ENCODE measurements at places on chromosomes 7 and 10. TPM values are rescaled to one million over a fixed set of nuclear protein-coding genes. Genes with fewer than 3 reads are reported as not detected.

Gene COL1A2
- 37.3 TPM for total RNA-seq

Gene PHYHIPL
- not detected for total RNA-seq

Gene HOXA4
- total RNA-seq, result 1.6 TPM

Gene NKX6-2
- total RNA-seq, result not detected

Gene SFXN4
- total RNA-seq, result 31.4 TPM

Gene PDZD7
- total RNA-seq, result 0.23 TPM

Gene ADAM12
- 0.55 TPM for total RNA-seq

Gene MGMT
- total RNA-seq, result 39.8 TPM

Gene ASIC3
- 1.8 TPM for total RNA-seq

Gene AGBL3
- total RNA-seq, result 0.46 TPM

Gene MIOS
- 19.5 TPM for total RNA-seq

Gene RAMP3
- total RNA-seq, result not detected

Gene GNAT3
- total RNA-seq, result not detected

Gene CTTNBP2
- total RNA-seq, result not detected

Gene HPS1
- 31.6 TPM for total RNA-seq

Gene ABLIM1
- 32.4 TPM for total RNA-seq

Gene AQP1
- not detected for total RNA-seq

Gene SSBP1
- 197 TPM for total RNA-seq

Gene PRRT4
- total RNA-seq, result 1.3 TPM

Gene NCF1
- 1.9 TPM for total RNA-seq

Gene GARIN1A
- not detected for total RNA-seq

Gene MDFIC
- 9.7 TPM for total RNA-seq

Gene LLCFC1
- total RNA-seq, result not detected

Gene GRID1
- not detected for total RNA-seq

Gene AKR1C2
- 7.4 TPM for total RNA-seq

Gene COL17A1
- total RNA-seq, result 1,665 TPM

Gene TRIM73
- 0.08 TPM for total RNA-seq

Gene UBE2H
- total RNA-seq, result 63.5 TPM

Gene MYL10
- not detected for total RNA-seq

Gene ARL5B
- 8.1 TPM for total RNA-seq

Gene TMEM229A
- total RNA-seq, result not detected

Gene GAD2
- not detected for total RNA-seq

Gene RAPGEF5
- total RNA-seq, result 7.6 TPM

Gene FLNC
- total RNA-seq, result 0.11 TPM

Gene ACTR3C
- total RNA-seq, result 2.8 TPM

Gene TAS2R4
- total RNA-seq, result 0.61 TPM

Gene PAX4
- total RNA-seq, result not detected

Gene CYP3A5
- total RNA-seq, result 0.53 TPM

Gene SLC18A3
- not detected for total RNA-seq

Gene OR6V1
- not detected for total RNA-seq

Gene FAM241B
- total RNA-seq, result 2.9 TPM

Gene ABCB1
- not detected for total RNA-seq

Gene PNLIPRP3
- 103 TPM for total RNA-seq

Gene RADIL
- total RNA-seq, result not detected

Gene NEBL
- total RNA-seq, result 0.16 TPM

Gene MYOF
- total RNA-seq, result 123 TPM

Gene OGDHL
- 1.2 TPM for total RNA-seq

Gene CFAP46
- total RNA-seq, result 2.4 TPM

Gene MEPCE
- 23.7 TPM for total RNA-seq

Gene NKX2-3
- total RNA-seq, result not detected

Gene STMP1
- 20.9 TPM for total RNA-seq

Gene GSTO2
- total RNA-seq, result 50.1 TPM

Gene CUL1
- total RNA-seq, result 40.3 TPM

Measured in hair follicular keratinocyte (primary cell).